ENCODE measurements at places on chromosomes 5 and 9. TPM values are rescaled to one million over a fixed set of nuclear protein-coding genes. Genes with fewer than 3 reads are reported as not detected.

The TMC1 gene
- total RNA-seq, result 0.38 TPM

The CDKN2B-AS1 gene
- total RNA-seq, result 0.41 TPM

The PCDHA12 gene
- not detected for total RNA-seq

The ZBTB26 gene
- 6.2 TPM for total RNA-seq

The SEMA6A gene
- not detected for total RNA-seq

The ISL1 gene
- total RNA-seq, result not detected

The CAPSL gene
- total RNA-seq, result 0.56 TPM

The GABRA1 gene
- not detected for total RNA-seq

The CCL28 gene
- total RNA-seq, result 15.0 TPM

The CTSV gene
- 0.16 TPM for total RNA-seq

The CCDC171 gene
- 2.1 TPM for total RNA-seq

The ASPN gene
- total RNA-seq, result not detected

The SPEF2 gene
- 9.9 TPM for total RNA-seq

The PCDHGA2 gene
- total RNA-seq, result not detected

The SLCO4C1 gene
- total RNA-seq, result 0.45 TPM

Data from activated CD8-positive, alpha-beta T cell treated with anti-CD3 and anti-CD28 coated beads for 36 hours (primary cell).